Tibial nerve (tissue), 4 donors: ENCODE measurements at places on chromosomes 1 and 21. TPM values are rescaled to one million over a fixed set of nuclear protein-coding genes. Genes with fewer than 3 reads are reported as not detected.

Gene FBLIM1
- total RNA-seq, result 33.3 TPM

DNA sequence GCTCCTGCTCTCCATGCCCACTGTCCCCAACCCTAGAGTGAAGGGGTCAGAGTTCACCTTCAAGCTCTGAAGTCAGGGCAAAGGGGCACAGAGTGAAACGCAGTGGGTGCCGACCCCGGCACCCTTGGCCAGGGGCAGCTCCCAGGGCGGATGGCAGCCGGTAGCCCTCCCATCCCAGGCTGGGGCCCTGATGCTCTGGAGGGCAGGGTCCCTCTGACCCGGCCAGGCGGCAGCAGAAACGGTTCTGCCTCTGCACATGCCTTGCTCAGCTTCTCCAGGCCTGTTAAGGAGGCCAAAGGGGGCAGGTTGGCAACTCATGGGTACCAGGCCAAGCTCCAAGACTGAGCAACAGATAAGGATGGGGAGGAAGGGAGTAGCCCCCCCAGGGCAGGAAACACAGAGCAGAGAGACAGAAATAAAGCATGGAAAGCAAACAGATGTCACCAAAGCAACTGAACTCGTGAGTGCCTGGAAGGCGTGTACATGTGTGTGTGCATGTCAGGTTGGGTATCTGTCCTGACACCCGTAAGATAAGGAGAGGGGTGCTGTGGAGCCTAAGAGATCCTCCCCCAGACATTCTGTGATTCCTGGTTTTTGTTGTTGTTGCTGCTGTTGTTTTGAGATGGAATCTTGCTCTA lies 112.3 kb upstream of the IFFO2 start:
- H3K27ac ChIP-seq, result no peak overlapping the region
- H3K27me3 ChIP-seq, result peaks cover 6% of the 10 kb centered on the region

Gene GJA8
- total RNA-seq, result not detected

Gene APCS
- total RNA-seq, result not detected

- no peaks in the 10 kb centered on the region for H3K4me1 ChIP-seq
- peak; percentile 42 for DNase-seq
- H3K27ac ChIP-seq, result peak overlapping the region; percentile 61
- H3K4me3 ChIP-seq, result no peak overlapping the region
- no peaks in the 10 kb centered on the region for H3K36me3 ChIP-seq
Measured at GRCh38 chr1:168085401-168085872, 51.3 kb downstream of the GPR161 start.

Gene SLFNL1
- total RNA-seq, result 0.22 TPM

Gene AIRE
- total RNA-seq, result not detected

DNA sequence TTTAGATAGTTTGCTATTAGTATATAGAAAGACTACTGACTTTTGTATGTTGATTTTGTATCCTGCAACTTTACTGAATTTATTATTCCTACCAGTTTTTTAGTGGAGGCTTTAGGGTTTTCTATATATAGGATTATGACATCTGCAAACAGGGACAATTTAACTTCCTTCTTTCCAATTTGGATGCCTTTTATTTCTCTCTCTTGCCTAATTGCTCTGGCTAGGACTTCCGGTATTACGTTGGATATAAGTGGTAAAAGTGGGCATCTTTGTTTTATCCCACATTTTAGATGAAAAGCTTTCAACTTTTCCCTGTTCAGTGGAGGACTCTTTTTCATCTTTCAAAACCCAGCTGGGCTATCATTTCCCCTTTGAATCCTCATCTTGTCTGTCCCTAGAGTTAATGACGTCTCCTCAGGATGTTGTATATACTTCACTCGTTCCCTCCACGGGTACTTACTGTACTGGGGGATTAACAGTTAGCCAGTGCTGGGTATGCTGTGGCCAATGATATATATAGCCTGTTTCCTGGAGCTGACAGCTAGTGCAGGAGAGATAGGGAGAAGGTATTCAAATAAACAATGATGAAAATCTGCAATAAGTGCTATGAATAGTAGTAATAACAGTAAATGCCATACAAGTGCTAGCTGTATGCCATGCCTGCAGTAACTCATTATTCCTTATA lies 9.8 kb downstream of the ACOT11 start:
- H3K36me3 ChIP-seq, result no peaks in the 10 kb centered on the region
- H3K4me1 ChIP-seq, result no peaks in the 10 kb centered on the region
- no peaks in the 10 kb centered on the region for H3K27me3 ChIP-seq
- DNase-seq, result no peak
- H3K27ac ChIP-seq, result no peak overlapping the region
- no peak overlapping the region for H3K4me3 ChIP-seq

DNA sequence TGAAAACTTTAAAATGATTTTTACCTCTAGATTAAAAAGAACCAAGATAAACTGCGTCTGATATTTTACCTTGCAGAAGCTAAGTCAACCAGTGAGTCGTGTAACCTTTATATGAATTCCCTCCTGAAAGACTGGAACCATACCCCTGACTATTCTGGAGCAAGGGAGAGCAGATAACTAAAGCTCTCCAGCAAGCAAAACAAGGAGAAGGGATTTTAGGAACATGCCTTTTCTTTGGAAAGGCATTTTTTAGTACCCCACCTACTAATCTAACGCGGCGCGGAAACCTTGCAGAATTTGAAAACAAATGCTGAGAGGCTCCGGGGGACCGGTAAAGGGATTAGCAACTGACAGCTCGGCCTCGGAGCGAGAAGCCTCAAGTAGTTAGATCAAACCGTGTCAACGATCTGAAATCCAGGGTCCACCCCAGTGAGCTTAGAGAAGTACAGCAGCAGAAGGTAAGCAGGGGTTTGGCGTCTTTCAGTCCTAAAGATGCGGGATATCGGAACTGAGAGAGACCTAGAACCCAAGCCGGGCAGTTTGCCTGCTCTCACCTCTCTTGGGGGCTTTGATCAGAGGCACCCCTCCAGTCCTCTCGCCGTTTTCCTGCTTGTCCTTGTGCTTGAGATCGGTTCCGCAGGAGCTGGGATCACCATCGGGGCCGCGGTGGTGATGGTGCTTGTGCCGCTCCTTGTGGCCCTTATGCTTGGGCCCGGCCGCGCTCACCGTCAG lies 954 bp downstream of the RSBN1 start:
- no peaks in the 10 kb centered on the region for H3K36me3 ChIP-seq
- H3K27ac ChIP-seq, result peak overlapping the region; percentile 99
- H3K4me3 ChIP-seq, result peak overlapping the region; percentile 99
- peaks cover 16% of the 10 kb centered on the region for H3K4me1 ChIP-seq
- no peaks in the 10 kb centered on the region for H3K27me3 ChIP-seq
- peak; percentile 45 for DNase-seq

DNA sequence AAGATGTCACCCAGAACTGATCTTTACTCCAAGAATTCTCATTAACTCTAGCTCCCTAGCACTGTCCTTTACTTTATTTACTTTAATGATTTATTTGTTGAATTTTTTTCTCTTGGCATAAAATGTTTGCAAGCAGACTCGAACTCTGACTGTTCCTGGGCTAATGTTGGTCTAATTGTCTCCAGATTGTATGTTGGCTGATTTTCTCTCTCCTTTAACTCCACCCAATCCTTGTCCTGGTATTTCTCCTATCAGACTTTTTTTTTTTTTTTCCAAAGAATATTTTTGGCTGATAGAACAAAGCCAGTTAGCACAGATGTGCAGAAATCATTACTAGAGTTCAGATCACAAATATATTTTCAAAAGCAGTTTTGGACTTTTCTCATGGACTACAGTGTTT lies 82.6 kb downstream of the ATF6 start:
- no peaks in the 10 kb centered on the region for H3K4me1 ChIP-seq
- H3K36me3 ChIP-seq, result no peaks in the 10 kb centered on the region
- H3K27ac ChIP-seq, result no peak overlapping the region
- no peak for DNase-seq

DNA sequence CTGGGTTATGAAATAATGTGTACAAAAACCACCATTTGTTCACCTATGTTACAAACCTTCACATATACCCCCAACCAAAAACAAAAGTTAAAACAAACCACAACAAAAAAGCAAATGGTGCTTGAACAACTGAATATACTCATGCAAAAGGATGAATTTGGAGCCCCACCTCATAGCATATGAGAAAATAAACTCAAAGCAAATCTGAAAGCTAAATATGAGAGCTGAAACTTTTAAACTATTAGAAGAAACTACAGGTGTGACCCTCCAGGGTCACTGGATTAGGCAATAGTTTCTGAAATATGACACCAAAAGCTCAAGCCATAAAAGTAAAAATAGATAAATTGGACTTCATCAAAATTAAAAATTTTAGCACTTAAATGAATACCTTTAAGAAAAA lies 215.5 kb upstream of the CHRM3 start:
- DNase-seq, result no peak
- no peak overlapping the region for H3K27ac ChIP-seq
- no peak overlapping the region for H3K4me3 ChIP-seq
- H3K36me3 ChIP-seq, result no peaks in the 10 kb centered on the region

DNA sequence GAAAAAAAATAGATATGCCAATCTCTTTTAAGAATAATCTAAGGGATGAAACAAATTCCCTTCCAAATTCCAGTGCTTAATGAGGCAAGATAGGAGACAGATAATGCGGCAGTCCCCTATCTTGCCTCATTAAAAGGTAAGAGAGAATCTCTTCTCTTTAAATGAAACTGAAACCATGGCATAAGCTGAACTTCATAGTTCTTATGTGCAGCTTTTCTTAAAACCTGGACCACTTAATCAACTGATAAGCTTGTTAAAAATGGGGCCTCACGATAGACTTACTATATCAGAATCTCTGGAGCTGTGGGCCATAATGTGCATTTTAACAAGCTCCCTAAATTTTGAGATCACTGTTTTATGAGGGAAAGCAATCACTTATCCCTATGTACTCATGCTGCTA lies 79.2 kb downstream of the NIBAN1 start:
- peaks cover 46% of the 10 kb centered on the region for H3K36me3 ChIP-seq
- no peaks in the 10 kb centered on the region for H3K4me1 ChIP-seq
- no peak for DNase-seq
- H3K27ac ChIP-seq, result no peak overlapping the region

DNA sequence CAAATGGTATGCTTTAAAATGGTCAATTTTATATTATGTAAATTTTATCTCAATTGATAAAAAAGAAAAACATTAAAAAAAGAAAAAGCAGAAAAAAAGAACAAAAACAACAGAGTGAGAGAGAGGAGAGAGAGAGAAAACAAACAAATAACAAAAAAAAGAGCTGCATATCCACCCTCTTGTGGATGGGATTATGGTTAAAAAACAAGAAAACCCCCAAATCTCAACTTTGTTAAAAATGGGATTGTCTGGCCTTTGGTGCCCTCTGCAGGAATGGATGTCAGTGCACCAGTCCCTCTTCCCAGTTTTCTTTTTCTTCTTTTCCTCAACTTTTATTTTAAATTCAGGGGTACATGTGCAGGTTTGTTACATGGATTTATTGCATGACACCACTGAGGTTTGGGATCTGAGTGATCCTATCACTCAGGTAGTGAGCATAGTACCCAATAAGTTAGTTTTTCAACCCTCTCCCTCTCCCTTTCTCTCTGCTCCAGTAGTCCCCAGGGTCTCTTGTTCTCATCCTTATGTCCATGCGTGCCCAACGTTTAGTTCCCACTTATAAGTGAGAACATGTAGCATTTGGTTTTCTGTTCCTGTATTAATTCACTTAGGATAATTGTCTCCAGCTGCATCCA lies 28.1 kb downstream of the RNF187 start:
- no peaks in the 10 kb centered on the region for H3K4me1 ChIP-seq
- H3K4me3 ChIP-seq, result no peak overlapping the region
- H3K27me3 ChIP-seq, result no peaks in the 10 kb centered on the region
- H3K36me3 ChIP-seq, result no peaks in the 10 kb centered on the region

Gene EFNA1
- total RNA-seq, result 41.4 TPM

- no peaks in the 10 kb centered on the region for H3K36me3 ChIP-seq
- H3K27ac ChIP-seq, result peak overlapping the region; percentile 31
Measured at GRCh38 chr21:33688353-33688752, 46.1 kb downstream of the ITSN1 start.

- no peaks in the 10 kb centered on the region for H3K36me3 ChIP-seq
- no peak overlapping the region for H3K27ac ChIP-seq
- DNase-seq, result no peak
- no peak overlapping the region for H3K4me3 ChIP-seq
Measured at GRCh38 chr1:101131239-101131843, 105.5 kb upstream of the S1PR1 start.

DNA sequence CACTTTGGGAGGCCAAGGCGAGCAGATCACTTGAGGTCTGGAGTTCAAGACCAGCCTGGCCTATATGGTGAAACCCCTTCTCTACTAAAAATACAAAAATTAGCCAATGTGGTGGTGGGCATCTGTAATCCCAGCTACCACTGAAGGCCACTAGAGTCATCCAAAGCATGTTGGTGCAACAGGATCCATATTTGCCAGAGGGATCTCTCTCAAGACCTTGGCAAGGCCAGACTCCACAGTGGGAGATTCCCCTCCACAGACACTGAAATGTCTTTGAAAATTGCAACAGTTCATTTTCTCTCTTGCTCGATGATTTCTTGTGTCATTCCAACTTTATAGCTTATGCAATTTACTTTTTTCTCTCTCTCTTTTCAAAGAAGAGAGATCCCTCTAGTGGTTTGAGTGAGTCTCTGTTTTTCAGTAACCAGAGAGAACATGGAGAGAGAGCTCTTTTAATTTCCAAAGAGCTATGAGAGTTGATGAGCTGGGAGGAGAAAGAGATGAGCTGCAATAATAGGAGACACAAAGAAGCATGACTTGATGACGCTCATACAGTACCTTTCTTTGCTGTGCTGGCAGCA lies 176.8 kb upstream of the USP25 start:
- no peak overlapping the region for H3K27ac ChIP-seq
- no peaks in the 10 kb centered on the region for H3K36me3 ChIP-seq
- no peak overlapping the region for H3K4me3 ChIP-seq
- H3K27me3 ChIP-seq, result no peaks in the 10 kb centered on the region
- DNase-seq, result no peak
- no peaks in the 10 kb centered on the region for H3K4me1 ChIP-seq

Gene WNT2B
- total RNA-seq, result 8.5 TPM

Gene PTAFR
- total RNA-seq, result 4.2 TPM

Gene PEX10
- 36.3 TPM for total RNA-seq

GRCh38 chr1:36723813-36724212 lies 241.1 kb upstream of the CSF3R start:
- no peak overlapping the region for H3K27ac ChIP-seq
- H3K36me3 ChIP-seq, result no peaks in the 10 kb centered on the region
- H3K4me3 ChIP-seq, result no peak overlapping the region
- no peak for DNase-seq
- peaks cover 7% of the 10 kb centered on the region for H3K27me3 ChIP-seq

Gene FCN3
- 8.7 TPM for total RNA-seq

- peak; percentile 81 for DNase-seq
- H3K4me1 ChIP-seq, result peaks cover 24% of the 10 kb centered on the region
- H3K36me3 ChIP-seq, result no peaks in the 10 kb centered on the region
- no peak overlapping the region for H3K4me3 ChIP-seq
- no peak overlapping the region for H3K27ac ChIP-seq
Measured at GRCh38 chr1:43227143-43227764, 42.5 kb upstream of the TMEM125 start.

DNA sequence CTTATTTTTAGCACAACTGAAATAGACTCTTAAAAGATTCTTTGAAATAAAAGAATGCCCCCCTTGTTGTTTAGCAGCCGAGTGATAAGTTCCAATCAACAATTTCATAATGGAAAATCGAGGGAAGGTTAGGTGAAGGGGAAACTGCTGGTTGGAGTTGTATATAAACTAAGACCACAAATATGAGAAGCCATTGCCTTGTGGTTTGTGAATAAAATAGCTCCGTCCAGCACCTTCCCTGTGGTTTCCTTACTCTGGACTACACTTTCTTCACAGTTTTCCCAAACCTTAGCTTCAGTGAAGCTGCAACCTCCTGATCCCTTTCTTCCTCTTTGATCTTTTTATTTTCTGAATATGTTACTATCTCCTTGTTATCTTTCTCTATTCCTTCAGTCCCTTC lies 6.7 kb upstream of the RAB3GAP2 start:
- no peaks in the 10 kb centered on the region for H3K27me3 ChIP-seq
- no peak for DNase-seq
- no peaks in the 10 kb centered on the region for H3K4me1 ChIP-seq
- no peak overlapping the region for H3K4me3 ChIP-seq
- no peak overlapping the region for H3K27ac ChIP-seq
